ENCODE measurements at places on chromosomes 7 and 10.
A peak's percentile ranks its signal among the peaks of the same experiment; 100 is the strongest.

GRCh38 chr7:129066290-129067131, 11.6 kb upstream of the TNPO3 start:
- DNase-seq: no peak

- no peak for DNase-seq
Measured at GRCh38 chr7:17524746-17525145, 226.3 kb downstream of the AHR start.

GRCh38 chr10:384538-385305, 249.5 kb downstream of the ZMYND11 start:
- DNase-seq: no peak

DNA sequence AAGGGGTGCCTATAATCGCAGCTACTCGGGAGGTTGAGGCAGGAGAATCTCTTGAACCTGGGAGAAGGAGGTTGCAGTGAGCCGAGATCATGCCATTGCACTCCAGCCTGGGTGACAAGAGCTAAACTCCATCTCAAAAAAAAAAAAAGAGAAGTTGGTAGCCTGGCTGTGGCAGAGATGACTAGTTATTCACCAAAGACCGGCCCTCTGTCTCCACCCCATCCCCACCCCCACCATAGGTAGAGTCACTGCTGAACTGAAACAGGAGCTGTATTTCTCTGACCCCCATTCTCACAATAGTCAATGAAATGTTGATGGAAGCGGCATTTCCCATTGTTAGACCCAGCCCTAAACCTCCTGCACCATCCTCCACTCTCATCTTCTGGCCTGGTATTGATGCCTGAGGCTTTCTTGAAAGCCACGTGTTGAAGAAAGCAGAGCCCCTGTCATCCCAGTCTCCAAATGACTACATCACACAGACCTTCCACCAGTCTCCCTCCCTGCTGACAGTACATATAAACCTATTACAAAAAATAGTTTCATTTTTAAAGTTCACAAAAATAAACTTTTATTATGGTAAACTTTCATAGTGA, 9.4 kb upstream of the PIK3CG start:
- DNase-seq: no peak

GRCh38 chr10:34593930-34594329, 221.2 kb downstream of the PARD3 start:
- no peak for DNase-seq

- DNase-seq: no peak
Measured at GRCh38 chr7:20578257-20578771, 37.2 kb upstream of the ABCB5 start.

DNA sequence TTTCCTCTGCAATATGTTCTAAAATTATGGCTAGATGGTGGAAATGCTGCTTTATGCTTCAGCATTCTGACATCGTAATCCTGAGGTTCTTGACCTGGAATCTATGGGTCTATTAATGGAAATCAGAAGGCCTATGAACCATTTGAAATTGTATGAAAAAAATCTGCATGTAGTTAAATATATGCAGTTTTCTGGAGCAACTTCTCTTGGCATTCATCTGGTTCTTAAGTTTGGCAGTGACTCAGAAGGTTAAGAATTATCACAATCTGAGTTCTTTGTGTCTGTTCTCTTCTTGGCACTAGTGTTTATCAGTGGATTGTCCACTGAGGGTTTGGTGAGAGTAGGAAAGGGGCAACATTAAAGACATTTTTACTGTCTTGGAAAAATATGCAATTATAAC, 71.1 kb upstream of the FZD1 start:
- no peak for DNase-seq

GRCh38 chr10:81008726-81009125, 471.0 kb downstream of the SH2D4B start:
- DNase-seq: no peak

GRCh38 chr7:77899516-77899915, 100.9 kb downstream of the PHTF2 start:
- DNase-seq: no peak

DNA sequence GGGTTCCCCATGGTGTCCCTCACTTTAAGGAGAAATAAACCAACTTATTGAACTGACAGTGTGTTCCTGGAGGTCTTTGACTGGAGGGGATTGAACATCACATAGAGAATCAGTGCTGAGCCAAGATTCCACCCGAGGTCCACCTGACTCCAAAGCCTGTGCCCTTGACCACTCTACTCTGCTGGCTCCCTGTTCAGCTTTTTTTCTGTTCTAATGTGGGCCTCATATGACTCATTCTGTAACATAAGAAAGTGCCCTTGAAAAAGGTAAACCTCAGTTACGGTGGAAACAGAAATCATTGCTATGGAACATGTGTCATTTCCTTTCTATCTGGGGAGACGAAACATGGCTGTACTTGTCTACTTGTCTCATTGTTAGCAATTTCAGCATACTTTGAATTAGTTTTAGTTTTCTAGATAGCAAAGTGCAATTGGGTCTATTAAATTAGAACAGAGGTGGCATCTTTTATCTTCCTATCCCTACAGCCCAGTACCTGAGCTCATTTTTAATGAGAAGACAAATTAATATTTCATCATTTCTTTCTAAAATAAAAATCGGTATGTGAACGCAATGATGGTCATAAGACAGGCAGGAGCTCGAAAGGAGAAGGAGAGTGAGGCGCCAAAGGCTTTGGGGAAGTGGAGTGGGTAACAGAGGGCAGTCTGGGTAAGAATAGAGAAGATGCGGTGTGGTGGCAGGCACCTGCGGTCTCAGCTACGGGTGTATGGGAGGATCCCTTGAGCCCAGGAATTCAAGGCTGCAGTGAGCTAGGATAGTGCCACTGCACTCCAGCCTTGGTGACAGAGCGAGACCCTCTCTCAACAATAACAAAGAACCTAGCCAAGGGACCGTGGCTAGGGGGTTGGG, 1.5 kb downstream of the GSDME start:
- no peak for DNase-seq

DNA sequence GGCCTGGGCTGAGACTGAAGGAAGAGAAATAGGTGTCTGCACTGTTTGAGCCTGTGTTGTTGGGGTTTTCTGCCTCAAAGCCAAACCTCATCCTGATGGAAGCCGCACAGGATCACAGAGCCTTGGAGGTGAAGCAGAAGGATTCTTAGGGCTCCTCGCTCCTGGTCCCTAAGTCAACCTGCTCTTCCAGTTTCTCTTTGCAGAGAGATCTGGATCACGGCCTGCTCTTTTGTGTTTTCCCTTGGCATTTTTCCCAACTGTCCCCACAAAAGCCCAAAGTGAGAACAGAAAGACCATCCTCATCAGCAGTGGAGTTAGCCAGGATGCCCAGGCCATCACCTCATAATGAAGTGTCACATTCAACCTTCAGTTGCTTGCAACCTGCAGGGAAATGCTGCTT, 20.3 kb upstream of the PPIA start:
- no peak for DNase-seq

DNA sequence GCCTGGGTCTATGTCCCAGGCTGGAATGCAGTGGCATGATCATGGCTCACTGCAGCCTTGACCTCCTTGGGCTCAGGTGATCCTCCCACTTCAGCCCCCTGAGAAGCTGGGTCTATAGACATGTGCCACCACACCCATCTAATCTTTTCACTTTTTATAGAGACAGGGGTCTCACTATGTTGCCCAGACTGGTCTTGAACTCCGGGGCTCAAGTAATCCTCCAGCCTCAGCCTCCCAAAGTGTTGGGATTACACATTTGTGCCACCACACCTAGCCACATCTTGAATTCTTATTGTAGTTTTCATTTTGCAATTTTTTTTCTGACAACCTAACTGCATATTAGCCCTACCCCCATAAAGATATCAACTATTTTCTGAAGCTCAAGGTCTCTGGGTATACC, 18.4 kb upstream of the COL1A2 start:
- no peak for DNase-seq

DNA sequence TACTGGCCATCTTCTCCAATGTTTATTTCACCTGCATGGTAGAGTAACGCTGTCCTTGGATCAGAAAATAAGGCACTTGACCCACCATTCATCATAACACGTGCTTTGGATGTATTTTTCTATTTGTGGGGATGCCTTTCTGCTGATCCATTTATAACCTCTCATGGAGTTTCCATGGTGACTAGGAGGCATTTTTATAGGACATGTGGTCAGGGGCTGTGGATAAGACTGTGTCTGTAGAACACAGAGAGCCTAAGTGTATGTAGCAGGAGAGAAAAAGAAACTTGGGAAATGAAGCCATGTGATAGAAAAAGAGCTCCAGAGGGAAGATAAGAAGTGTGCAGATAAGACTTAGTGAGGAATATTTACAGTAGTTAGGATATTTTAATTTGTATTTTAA, 184.2 kb downstream of the POU6F2 start:
- no peak for DNase-seq

DNA sequence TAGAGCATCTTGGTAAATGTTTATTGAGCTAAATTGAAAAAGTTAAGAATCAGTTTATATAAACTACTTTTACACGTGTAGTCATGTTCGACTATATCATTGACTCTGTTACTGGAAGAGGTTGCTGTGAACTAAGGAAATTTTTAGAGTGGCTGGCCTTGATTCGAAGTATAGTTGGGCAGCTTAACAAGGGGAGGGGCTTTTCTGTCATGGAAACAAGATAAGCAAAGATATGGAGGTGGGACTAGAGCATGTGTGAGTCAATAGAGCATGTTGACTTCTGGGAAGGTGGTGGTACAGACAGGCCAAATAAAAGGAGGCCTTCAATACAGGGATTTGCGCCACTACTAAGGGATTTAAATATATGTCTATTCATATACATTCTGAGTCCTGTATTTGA, 7.6 kb downstream of the ATP5F1C start:
- DNase-seq: no peak

DNA sequence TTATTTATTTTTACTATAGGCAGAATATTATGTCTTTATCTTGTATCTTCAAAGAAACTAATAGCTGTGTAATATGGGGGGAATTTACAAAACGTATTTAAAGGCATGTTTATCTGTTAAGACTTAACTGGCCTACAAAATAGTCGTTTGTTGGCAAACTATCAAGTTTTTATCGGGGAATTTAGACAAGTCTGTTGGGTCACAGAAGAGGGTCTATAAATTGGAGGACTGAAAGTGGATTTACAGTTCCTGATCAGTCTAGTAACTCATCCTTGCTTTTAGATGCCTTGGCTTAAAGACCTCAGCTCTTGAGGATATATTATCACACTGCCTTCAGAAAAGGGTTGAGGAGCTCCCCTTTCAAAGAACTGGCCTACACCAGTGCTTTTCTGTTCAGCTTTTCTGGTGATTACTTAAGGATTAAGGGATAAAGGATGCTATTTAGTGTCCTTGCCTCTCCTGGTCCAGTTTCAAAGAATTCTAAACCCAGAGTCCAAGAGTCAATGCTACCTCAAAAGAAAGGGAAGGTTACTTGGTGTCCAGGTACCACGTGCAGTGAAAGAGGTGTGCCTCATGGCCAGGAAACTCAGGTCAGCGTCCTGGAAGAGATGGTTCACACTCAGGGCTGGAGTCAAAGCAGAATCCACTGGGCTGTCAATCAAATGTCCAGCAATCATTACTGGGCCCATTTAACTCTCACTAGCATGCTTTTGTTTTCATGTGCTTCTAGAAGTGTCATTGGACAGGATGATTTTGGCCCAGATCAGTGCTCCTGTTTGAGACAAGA, 42.9 kb upstream of the ABI1 start:
- DNase-seq: no peak

DNA sequence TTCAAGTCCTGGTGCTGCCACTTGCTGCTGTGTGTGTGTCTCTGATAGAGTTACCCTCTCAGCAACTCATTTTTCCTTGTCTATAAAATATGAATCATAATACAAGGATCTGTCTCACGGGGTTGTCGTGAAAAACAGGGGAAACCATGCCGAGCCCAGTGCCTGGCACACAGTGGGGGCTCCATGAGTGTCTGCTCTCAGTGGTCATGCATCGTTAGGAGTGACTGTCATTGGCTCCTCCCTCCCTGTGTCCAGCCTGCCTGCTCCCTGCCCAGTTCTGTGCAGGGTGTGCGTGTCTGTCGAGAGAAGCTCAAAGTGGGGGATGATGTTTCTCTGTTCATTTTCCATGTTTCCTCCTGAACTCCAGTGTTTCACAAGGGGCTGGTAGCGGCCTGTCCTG, 83.6 kb upstream of the LRRC4 start:
- DNase-seq: no peak

- DNase-seq: peak; percentile 8
Measured at GRCh38 chr7:51067757-51068156, 248.9 kb downstream of the COBL start.

DNA sequence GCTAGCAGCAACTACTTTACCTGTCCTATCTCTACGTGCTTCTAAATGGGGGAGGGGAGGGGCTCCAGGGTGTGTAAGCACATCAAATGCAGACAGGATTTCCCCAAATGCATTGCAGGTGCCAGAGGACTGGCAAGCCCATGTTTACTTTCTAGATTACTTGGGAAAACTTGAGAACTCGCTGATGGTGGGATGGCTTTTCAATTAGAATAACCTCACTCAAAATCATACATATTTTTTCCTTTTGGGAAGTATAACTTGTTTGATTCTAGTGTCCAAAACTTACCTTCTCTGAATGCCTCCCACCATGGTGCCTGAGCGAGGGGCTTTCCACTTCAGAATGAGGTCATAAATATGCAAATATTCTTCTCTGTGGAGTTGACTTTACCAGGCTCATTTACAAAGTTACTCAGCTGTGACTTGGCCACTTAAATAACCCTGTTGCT, 191.3 kb upstream of the RHOBTB1 start:
- no peak for DNase-seq

- DNase-seq: no peak
Measured at GRCh38 chr10:92405419-92405924, 114.5 kb downstream of the MARCHF5 start.

- no peak for DNase-seq
Measured at GRCh38 chr10:46530249-46531186, 25.9 kb downstream of the GPRIN2 start.

DNA sequence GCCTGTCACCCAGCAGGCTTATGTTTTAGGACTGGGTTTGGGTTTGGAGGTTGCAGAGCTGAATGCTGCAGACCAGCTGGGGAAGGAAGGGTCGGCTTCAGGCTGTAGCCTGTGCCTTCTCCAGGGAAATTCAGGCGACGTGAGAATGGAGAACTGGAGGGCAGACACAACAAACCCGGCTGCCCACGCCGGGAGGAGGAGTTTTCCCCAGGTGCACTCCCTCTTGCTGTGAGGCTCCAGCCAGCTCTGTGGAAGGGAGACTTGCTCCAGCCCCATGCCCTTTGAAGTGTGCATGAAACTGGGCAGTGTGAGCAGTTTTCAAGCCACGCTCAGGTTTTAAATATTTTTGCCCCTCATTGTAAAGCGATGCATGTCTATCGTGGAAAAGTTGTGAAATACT, 279.1 kb downstream of the CCSER2 start:
- DNase-seq: no peak

Data from stimulated activated naive CD4-positive, alpha-beta T cell treated with Interleukin-2 at 50 U/mL for 16 hours (primary cell).